ENCODE measurements at places on chromosomes 1 and 21. TPM values are rescaled to one million over a fixed set of nuclear protein-coding genes. Genes with fewer than 3 reads are reported as not detected.

Gene UBXN10
- total RNA-seq = 0.29 TPM

DNA sequence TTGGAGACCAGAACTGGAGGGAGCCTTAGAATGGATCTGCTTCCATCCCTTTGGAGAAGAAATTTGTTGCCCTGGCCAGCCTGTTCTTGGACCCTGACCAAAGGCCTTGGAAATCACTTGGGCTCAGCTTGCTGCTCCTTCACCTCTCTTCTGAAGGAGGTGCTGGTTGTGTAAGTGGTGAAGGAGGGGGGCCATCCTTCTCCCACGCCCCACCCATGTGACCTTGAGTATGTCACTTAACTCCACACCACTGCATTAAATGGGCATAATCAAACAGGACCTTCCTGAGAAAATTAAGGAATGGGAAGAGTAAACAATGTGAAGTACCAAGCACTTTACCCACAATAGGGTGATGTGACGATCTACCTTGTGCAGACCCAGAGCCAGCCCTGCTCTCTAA lies 68.3 kb upstream of the GJB5 start:
- DNase-seq = no peak

Gene SPRR4
- total RNA-seq = not detected

DNA sequence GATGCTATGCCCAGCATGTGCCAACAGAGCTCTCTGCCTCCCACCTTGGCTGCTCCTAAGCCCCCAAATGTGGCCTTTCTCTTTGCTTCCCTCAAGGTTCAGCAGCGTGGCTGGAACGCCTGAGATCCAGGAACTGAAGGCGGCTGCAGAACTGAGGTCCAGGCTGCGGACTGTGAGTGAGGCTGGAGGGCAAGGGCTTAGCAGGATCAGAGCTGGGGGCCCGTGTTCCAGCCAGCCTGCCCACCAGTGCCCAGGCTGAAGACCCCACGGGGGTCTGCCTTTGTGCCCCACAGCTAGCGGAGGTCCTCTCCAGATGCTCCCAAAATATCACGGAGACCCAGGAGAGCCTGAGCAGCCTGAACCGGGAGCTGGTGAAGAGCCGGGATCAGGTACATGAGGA lies 14.6 kb downstream of the IKBKE start:
- no peak for DNase-seq

- DNase-seq = no peak
These were observed 1.4 kb downstream of the PRCC start for GRCh38 chr1:156768610-156769295.

GRCh38 chr1:46717654-46718053 lies 1.3 kb downstream of the EFCAB14 start:
- no peak for DNase-seq

Gene DNALI1
- not detected for total RNA-seq

- DNase-seq = no peak
These were observed 59.3 kb upstream of the PPP2R5A start for GRCh38 chr1:212225871-212226302.

GRCh38 chr1:155531624-155532023 lies 31.0 kb downstream of the ASH1L start:
- DNase-seq = no peak

DNA sequence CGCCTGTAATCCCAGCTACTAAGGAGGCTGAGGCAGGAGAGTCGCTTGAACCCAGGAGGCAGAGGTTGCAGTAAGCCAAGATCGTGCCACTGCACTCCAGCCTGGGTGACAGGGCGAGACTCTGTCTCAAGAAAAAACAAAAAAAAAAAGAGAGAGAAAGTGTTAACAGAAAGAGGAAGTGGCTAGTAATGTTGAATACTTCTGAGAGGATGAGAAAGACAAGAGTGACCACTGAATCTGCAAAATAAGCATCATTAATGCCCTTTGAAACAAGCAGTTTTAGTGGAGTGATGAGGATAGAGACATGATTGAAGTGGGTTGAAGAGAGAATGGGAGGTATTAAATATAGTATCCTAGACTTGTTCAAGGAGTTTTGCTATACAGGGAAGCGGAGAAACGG lies 11.7 kb downstream of the MPZ start:
- DNase-seq = no peak

Gene GBP7
- total RNA-seq = 0.26 TPM

Gene ALPL
- total RNA-seq = not detected

GRCh38 chr1:56797065-56797685 lies 22.0 kb downstream of the FYB2 start:
- no peak for DNase-seq

- DNase-seq = no peak
These were observed 83.4 kb downstream of the ATF6 start for GRCh38 chr1:161849518-161849917.

DNA sequence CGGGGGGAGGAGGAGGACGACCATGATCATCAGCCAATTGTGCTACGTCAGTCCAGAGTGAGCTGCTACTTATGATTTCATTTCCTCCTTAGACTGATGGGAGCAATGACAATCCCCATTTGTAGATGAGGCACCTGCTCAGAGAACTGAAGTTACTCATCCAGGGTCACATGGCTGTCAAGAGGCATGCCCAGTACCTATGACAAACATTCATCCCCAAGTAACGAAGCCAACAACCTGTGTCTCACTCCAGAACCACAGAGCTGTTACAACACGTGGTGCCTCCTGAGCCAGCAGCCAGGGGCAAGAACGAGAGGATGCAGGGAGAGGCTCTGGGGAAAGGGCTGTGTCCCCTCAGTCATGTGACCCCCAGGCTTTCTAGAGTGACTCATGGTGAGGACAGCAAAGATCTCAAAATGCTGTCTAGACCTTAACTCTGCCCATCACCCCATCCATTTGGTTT lies 93.6 kb downstream of the SIM2 start:
- no peak for DNase-seq

- no peak for DNase-seq
These were observed 20.7 kb downstream of the PHC2 start for GRCh38 chr1:33410091-33410701.

DNA sequence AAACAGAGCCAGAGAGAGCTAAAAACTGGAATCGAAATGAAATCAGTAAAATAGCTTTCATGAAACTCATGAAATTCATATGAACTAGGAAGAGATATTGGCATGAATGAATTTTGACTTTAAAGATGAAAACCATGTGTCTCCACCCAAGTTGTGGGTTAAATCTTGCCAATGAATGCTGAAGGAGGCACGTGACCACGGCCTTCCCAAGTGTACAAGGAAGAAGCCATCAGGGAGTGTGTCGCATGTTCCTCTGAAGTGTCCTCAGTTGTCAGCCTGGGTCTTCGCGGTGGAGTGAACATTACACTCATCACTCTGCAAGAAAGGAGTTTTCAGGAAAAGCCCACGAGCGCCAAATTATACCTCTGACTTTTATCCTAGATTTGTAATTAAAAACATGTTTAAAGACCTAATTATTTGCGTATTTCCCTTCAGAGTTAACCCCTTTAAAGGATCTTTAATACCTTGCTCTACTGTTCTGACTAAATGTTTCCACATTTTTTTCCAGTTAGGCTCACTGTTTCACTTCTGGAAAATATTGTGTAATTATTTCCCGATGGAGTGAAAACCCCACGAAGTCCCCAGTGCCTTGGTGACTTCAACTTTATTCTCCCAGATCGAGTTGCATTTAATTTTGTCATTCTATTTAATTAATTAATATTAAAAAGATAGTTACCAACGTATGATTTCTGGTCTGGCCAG lies 118.3 kb downstream of the DHRS3 start:
- DNase-seq = no peak

Gene EEIG2
- total RNA-seq = 18.1 TPM
